ENCODE measurements at places on chromosomes 3 and 15. TPM values are rescaled to one million over a fixed set of nuclear protein-coding genes. Genes with fewer than 3 reads are reported as not detected.

Gene CDC25A
- 31.5 TPM for total RNA-seq

Gene TUSC7
- not detected for total RNA-seq

Gene SEMA3G
- total RNA-seq = 0.08 TPM

Gene DVL3
- 38.7 TPM for total RNA-seq

Gene PEAK1
- total RNA-seq = 15.5 TPM

Gene ITGA11
- 0.21 TPM for total RNA-seq

Gene PLSCR5
- not detected for total RNA-seq

Gene FXR1
- total RNA-seq = 107 TPM

DNA sequence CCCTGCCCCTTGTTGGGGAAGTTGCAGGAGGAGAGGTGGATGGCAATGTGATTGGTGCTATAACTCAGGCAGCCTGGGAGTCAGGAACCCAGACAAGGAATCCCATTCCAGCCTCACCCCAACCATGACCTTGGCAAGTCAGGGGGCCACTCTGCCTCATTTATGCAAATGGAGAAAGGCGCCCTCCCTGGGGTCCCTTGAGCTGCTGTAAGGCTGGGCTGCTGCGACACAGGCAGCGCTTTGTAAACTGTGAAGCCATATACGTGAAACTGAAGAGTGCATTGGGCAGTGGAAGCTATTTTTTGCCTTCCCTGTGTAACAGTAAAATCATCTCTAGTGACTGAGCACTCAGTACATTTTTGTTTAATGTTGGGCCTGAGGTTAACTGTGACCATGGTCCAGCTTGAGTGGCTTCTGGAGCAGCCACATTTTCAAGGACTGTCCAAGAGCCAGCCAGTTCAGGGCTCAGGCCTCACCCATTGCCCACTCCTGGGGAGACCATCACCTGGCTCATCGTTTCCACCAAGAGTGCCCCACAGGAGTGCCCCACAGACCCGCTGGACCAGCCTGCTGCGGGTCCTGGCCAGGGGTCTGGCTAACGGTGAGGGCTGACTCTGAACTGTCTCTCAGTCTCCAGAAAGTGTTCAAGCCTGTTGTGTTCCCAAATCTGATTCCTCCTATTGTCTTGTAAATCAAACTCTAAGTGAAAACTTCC lies 27.9 kb downstream of the KIF7 start:
- DNase-seq = no peak

- no peak for DNase-seq
Measured at GRCh38 chr3:56368846-56369245, 99.4 kb downstream of the ERC2 start.

DNA sequence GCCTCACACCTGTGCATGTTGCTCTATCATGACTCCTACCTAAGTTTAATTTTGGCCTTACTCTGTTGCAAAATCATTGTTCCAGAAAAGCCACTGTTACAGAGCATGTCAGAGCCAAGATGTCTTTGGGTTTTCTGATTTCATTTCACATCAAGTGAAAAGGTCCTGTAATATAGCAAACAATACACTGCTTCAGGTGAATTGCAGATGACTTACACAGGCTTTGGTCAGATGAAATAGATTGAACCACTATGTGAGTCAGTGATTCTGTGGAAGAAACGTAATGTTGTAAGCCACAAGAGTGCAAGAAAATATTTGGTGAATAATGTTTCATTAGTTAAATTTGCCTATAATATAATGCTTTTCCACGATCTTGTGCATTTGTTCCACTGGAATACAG lies 22.7 kb downstream of the EBLN2 start:
- DNase-seq = no peak

DNA sequence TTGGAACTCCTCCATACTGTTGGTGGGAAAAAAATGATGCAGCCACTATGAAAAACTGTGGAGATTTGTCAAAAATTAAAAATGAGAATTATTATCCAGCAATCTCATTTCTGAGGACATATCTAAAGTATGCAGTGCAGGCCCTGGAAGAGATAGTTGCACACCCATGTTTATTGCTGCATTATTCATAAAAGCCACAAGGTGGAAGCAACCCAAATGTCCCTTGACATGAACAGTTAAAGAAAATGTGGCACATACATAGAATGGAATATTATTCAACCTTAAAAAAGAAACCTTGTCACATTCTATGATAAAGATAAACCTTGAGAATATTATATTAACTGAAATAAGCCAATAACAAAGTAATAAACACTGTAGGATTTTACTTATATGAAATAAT lies 80.9 kb upstream of the ARHGEF26 start:
- no peak for DNase-seq
